ENCODE measurements at places on chromosomes 6 and 20.

GRCh38 chr20:47358672-47359529, 2.4 kb upstream of the ZMYND8 start:
- DNase-seq = no peak

DNA sequence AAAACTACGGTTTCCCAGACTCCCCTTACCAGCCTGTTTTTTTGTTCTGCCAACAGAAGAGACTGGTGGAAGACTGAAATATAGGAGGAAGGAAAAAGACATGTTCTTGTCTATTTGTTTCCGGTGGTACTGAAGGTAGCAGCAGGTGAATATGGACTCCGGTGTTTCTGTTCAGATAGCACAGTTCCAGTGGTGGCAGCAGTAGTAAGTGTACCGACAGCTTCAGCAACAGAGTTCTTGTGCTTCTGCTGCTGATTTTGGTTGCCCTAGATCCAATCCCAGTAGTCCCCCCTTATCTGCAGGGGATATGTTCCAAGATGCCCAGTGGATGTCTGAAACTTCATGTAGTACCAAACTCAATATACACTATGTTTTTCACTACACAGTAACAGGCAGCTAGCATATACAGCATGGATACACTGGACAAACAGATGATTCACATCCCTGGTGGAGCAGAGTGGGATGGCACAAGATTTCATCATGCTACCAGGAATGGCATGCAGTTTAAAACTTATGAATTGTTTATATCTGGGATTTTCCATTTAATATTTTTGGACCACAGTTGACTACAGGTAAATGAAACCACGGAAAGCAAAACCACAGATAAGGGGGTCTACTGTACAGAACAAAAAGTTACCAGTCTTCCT, 301.8 kb downstream of the BTBD9 start:
- DNase-seq = no peak

DNA sequence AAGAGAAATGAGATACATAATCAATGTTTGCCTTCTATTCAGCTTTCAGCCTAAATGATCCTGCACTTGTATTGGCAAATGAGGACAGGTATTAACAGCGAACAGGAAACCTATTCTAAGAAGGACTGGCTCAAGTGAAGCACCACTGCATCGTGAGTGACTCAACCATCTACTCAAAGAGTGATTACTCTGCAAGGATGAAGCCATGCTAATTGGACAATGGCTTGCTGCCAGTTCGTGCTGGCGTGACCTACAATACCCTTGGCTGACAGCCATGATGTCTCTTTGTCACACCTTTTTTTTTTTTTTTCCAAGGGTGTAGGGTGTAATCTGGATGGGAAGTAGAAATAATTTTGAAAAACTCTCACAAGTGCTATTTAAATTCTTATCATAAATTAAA, 104.9 kb downstream of the GJA10 start:
- DNase-seq = no peak

GRCh38 chr6:20058121-20058905, 154.0 kb downstream of the MBOAT1 start:
- no peak for DNase-seq

GRCh38 chr6:30691208-30691847, 544 bp upstream of the NRM start:
- no peak for DNase-seq

DNA sequence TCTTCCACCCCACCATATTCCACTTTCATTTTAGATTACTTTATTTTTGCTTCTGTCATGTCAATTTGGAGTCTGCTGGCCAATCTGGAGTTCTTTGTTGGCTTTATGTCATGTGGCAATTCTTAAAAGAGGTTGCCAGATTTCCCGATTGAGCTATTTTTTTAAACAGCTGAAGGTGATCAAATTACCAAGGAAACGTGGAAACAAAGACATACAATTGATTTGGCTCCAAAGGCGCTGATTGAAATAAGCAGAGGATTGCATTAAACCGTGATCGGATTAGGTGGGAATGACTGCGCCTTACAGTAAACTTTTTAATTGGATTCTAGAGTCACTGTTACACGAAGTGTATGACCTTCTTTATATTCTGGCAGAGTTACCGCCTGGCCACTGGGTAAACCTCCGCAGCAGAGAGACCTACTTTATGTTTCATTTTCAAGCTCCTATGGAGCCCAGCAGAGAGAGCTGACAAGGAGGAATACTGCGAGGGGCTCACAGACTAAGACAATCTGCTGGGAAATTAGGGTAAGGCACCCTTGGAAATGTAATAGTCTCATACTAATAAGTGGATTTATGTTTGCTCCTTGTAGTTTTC, 37.9 kb downstream of the SIM1 start:
- DNase-seq = no peak

- DNase-seq = no peak
Measured at GRCh38 chr20:47316776-47317126, 39.7 kb downstream of the ZMYND8 start.

- no peak for DNase-seq
Measured at GRCh38 chr6:146543940-146544615, 445 bp downstream of the RAB32 start.

- DNase-seq = no peak
Measured at GRCh38 chr6:106670236-106670635, 40.9 kb downstream of the QRSL1 start.

GRCh38 chr6:169246445-169246844, 7.2 kb downstream of the THBS2 start:
- DNase-seq = no peak

GRCh38 chr6:72416744-72417465, 205.0 kb upstream of the KCNQ5 start:
- DNase-seq = no peak
